Cortex of kidney (tissue), 1 donor: ENCODE measurements at places on chromosomes 16 and 17.

GRCh38 chr17:41966463-41967140 is at the start of gene CNP:
Gene CNP, plus strand, starts transcription at chr17:41966795. Its CDS starts 90 bp downstream, at chr17:41966885.
- DNase-seq, result no peak

- DNase-seq, result no peak
Measured at GRCh38 chr17:8149419-8150193, 2.6 kb downstream of the PER1 start.

DNA sequence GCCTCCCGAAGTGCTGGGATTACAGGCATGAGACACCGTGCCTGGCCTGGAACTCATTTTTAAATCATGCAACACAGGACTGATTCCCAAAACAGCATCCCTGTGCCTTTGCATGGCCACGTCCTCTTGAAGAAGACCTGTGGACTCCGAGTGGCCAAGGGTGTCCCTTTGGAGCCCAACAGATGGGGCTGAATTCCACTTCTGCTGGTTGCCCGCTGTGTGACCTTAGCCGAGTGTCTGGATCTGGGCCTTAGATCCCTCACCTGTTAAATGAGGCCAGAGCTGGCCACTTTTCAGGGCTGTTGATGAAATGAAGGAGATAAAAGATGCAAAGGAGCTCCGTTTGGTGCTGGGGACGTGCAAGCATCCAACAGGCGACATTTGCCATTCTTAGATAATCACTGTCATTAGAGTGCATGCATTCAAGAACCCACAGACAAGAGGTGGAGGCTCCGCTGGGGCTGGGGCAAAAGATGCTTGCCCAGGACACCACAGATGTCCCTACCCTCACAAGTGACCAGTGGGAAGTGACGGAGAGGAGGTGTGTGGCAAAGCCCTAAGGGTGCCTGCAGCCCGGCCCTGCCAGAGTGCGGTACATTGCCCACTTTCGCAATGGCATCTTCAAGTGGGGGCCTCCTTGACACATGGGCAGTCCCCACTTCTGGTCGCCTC is 354.1 kb upstream of the TNRC6C start:
- DNase-seq, result no peak

GRCh38 chr17:48237456-48237855 is 129.9 kb downstream of the SNX11 start:
- no peak for DNase-seq

DNA sequence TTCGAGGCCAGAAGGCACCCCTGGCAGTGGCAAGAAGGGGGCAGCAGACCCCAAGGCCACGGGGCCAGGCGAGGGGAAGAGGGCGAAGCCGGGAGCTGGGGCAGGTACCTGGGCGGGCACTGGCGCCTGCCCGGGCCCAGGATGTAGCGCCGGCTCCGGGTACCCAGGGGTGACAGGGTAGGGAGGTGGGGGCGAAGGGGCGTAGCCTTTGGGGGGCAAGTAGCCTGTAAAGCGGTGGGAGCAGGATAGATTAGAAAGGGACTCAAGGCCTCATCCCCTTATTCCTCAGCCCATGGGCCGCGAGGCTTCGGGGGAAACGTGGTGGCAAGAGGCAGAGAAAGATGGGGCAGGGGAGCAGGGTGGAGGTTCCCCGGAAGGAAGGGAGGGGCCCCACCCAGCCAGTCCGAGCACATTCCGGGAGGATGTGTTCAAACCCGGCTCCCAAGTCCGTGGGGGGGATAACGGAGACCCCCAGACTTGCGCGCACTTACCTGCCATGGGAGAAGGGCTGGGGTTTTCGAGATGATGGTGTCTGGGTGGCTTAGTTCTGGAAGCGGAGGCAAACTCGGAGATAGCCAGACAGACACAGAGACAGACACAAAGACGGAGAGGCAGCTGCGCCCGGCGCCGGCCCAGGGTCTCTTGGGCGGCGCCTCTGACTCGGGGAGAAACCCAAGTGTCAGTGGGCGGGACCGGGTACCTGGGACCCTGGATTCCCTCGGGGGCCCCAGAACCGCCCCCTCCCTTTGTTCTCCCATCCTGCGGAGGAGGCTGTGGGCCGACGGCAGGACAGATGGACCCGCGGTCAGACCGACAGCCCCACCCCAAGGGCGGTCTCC is 493 bp downstream of the PLSCR3 start:
- DNase-seq, result no peak

DNA sequence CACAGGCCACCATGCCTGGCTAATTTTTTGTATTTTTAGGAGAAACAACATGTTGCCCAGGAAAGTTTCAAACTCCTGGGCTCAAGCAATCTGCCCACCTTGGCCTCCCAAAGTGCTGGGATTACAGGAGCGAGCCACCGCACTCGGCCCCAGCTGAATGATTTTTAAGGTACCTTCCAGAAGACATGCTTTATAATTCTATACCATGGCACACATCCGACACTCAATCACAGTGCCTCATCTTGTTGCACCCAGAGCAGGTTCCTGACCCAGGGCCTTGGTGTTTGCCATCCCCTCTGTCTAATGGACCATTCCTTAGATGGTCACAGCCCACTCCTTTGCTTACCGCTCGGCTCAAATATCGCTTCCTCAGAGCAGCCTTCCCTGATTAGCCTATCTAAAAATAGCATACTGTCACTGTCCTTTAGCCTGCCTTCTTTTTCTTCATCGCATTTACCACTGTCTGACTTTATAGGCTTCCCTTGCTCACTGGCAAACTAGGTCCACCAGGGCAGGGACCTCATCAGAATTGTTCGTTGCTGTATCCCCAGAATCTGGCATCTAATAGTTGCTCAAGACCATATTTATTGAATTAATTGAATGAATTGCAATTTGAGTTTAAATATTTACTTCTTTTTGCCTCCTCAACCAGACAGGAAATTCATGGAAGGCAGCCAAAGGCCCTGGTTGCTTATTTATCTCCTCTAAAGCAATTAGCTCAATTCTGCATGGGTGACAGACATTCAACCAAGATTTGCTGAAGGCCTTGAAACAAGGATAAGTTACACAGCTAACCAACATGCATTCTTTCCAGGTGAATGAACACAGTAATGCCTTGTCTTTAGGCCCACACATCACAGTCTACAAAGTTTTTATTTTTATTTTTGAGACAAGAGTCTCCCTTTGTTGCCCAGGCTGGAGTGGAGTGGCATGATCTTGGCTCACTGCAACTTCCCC is 6.3 kb upstream of the TENT4B start:
- no peak for DNase-seq

GRCh38 chr16:71590584-71590983 is 13.7 kb upstream of the TAT start:
- no peak for DNase-seq

- no peak for DNase-seq
Measured at GRCh38 chr16:85611444-85612190, 1.5 kb upstream of the GSE1 start.

DNA sequence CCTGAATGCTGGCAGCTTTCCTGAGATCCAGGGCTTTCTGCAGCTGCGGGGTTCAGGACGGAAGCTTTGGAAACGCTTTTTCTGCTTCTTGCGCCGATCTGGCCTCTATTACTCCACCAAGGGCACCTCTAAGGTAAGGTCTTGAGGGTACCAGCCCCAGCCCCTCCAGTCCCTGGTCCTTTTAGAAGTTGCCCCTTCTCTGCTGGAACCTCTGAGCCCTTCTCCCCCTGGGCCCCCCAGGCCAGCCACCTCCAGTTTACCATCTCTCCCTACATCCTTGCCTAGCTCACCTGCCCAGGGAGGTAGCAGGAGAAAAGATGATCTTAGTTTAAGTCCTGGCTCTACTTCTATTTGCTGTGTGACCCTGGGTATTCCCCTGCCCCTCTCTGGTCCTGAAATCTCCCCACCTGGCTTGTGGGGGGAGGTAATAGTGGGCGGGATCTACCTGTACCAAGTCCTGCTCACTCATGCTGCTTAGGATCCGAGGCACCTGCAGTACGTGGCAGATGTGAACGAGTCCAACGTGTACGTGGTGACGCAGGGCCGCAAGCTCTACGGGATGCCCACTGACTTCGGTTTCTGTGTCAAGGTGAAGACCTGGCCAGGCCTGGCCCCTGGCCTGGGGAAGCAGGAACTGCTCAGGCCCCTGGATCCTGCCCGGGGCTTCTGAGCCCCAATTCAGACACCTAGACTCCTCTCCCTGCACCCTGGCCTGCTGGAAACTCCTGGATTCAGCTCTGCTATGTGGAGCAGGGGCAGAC is 6.5 kb downstream of the GRB7 start:
- no peak for DNase-seq
